CD8-positive, alpha-beta memory T cell (primary cell): ENCODE measurements at places on chromosomes 1 and 21.

DNA sequence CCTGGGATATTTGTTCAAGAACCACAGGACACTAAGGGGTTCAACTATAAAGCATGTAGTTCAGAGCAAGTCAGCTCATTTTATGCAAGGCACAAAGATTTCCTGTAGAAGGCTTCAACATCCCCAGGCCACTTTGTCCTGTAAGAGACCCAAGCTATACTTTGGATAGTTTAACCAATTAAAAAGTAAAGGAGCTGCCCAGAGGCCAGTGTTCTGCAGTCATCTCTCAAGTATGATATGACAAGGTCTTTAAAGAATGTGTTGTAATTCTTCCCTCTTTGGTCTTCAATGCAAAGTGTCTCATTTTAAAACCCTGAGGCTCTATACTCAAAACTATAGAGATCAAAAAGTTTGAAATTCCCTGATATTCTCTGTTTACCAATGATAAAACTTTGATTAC, 34.1 kb downstream of the KRTAP20-3 start:
- no peak overlapping the region for H3K4me3 ChIP-seq
- H3K36me3 ChIP-seq: no peaks in the 10 kb centered on the region
- H3K4me1 ChIP-seq: no peaks in the 10 kb centered on the region
- H3K27me3 ChIP-seq: no peaks in the 10 kb centered on the region
- DNase-seq: no peak

DNA sequence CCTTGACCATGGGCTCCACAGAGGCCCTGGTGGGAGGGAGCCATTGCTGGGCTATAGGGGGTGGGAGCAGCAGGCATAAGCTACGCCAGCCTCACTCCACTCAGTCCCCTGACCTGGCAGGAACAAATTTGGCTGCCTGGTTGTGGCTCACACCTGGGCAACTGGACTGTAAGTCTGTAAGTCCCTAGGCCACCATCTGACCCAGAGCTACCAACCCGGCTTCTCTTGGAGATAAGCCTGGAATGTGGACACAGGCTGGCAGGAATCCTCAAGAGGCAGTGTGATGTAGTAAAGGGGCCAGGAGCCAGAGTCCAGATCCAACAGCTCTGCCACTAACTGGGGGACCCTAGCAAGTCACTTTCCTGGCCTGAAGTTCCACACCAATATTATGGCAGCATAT, 11.4 kb downstream of the NCF2 start:
- no peak for DNase-seq
- H3K4me3 ChIP-seq: no peak overlapping the region
- no peaks in the 10 kb centered on the region for H3K27me3 ChIP-seq
- peaks cover 8% of the 10 kb centered on the region for H3K4me1 ChIP-seq
- no peak overlapping the region for H3K27ac ChIP-seq

DNA sequence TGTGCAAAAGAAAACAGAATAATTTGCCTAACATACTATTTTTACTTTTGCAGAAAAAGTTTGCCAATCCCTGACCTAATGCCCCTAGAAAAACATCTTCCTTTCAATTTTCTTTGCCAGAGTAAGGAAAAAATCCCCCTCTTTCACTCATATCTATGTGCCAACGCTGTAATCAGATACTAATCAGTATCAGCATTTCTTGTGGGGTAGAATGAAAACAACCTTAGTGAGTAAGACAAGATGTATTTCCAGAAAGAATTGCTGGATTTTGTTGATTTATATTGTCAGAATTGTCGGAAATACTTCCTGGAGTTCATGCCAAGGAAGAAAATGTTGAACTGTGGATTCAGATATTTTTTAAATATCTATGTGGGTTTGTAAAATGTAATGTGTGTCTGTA, 1893.8 kb downstream of the NCAM2 start:
- H3K4me1 ChIP-seq: no peaks in the 10 kb centered on the region
- DNase-seq: no peak
- H3K36me3 ChIP-seq: no peaks in the 10 kb centered on the region
- no peaks in the 10 kb centered on the region for H3K27me3 ChIP-seq
- H3K4me3 ChIP-seq: no peak overlapping the region
- no peak overlapping the region for H3K27ac ChIP-seq

- no peak overlapping the region for H3K4me3 ChIP-seq
- no peaks in the 10 kb centered on the region for H3K4me1 ChIP-seq
- no peak for DNase-seq
- H3K36me3 ChIP-seq: no peaks in the 10 kb centered on the region
- H3K27me3 ChIP-seq: no peaks in the 10 kb centered on the region
Observed at GRCh38 chr1:72007312-72007711, 275.0 kb downstream of the NEGR1 start.

DNA sequence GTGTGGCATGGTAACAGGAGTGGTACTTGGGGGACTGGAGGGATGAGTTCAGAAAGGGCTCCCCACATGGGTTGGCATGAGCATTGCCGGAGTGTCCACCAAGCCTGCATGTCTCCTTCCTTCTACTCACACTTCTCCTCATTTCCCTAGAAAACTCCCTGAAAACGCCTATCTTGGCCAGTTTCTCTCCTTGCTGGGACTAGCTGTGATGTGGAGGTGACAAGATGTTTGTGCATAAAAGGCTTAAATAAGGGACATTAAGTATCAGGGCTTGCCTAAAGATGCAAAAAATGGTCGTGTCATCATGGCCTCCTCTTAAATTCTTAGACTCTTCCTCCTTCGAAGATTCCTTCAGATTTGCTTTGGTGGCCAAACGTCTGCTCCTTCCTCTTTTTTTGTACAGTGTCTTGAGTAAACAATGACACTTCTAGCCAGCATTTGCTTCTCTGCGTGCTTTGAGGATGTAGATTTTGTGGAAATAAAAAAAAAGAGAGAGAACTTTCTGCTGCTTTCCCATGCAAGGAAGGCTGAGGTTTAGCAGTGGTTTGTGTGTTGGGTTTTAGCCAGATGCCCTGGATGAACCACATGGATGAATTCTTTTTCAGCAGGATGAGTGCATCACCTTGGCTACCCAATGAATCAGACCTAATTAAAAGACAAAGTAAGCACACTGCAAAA, 239.1 kb upstream of the IRF2BP2 start:
- H3K4me1 ChIP-seq: peaks cover 23% of the 10 kb centered on the region
- DNase-seq: no peak
- no peak overlapping the region for H3K4me3 ChIP-seq
- H3K36me3 ChIP-seq: no peaks in the 10 kb centered on the region

DNA sequence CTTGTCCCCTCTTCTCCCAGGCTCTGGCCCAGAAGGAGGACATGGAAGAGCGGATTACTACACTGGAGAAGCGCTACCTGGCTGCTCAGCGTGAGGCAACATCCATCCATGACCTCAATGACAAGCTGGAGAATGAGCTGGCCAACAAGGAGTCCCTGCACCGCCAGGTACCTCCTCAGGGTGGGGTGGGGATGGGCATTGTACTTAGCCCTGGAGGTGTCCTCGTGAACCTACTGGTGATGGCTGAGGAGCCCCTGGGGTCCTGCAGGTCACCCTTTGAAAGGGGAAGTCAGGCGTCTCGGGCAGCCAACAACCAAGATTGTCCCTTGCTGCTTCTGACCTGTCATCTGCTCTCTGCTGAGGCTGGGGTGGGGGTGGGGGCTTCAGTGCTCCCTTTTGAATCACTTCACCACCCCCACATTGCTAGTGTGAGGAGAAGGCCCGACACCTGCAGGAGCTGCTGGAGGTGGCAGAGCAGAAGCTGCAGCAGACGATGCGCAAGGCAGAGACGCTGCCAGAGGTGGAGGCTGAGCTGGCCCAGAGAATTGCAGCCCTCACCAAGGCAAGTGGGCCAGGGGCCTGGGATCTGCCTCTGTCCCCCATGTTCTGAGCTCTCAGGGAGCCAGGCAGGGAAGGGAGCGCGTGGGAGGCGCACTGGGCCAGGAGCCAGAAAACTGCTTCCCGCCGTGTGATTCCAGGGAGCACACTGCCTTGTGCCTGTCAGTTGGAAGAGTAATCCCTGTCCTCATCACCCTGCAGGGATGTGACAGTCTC, 19.7 kb downstream of the PPFIA4 start:
- no peaks in the 10 kb centered on the region for H3K36me3 ChIP-seq
- H3K27me3 ChIP-seq: no peaks in the 10 kb centered on the region
- H3K4me3 ChIP-seq: no peak overlapping the region
- no peaks in the 10 kb centered on the region for H3K4me1 ChIP-seq
- DNase-seq: no peak
- no peak overlapping the region for H3K27ac ChIP-seq

- H3K4me1 ChIP-seq: no peaks in the 10 kb centered on the region
- no peaks in the 10 kb centered on the region for H3K36me3 ChIP-seq
- H3K4me3 ChIP-seq: no peak overlapping the region
- DNase-seq: no peak
Observed at GRCh38 chr1:188762166-188762743, 1715.4 kb downstream of the BRINP3 start.

DNA sequence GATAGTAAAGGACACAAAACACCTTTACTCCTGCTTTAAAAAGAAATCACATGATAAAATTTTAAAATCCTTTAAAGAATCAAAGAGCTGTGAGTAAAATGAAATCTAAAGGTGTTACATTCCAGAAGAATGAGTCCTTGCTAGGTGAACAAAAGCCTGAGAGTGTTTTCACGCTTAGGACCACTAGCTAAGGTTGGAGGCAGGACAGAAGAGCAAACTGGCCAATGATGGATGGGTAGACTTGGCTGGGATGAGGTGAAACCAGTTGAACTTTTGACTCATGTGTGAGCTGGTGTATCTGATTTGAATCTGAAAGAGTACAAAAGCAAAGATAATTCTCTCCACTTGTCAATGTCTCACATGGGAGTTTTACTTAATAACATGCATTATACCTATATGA, 35.1 kb downstream of the CATSPERE start:
- H3K4me3 ChIP-seq: no peak overlapping the region
- no peaks in the 10 kb centered on the region for H3K36me3 ChIP-seq
- no peak for DNase-seq
- H3K27ac ChIP-seq: no peak overlapping the region
- no peaks in the 10 kb centered on the region for H3K27me3 ChIP-seq
- H3K4me1 ChIP-seq: no peaks in the 10 kb centered on the region

DNA sequence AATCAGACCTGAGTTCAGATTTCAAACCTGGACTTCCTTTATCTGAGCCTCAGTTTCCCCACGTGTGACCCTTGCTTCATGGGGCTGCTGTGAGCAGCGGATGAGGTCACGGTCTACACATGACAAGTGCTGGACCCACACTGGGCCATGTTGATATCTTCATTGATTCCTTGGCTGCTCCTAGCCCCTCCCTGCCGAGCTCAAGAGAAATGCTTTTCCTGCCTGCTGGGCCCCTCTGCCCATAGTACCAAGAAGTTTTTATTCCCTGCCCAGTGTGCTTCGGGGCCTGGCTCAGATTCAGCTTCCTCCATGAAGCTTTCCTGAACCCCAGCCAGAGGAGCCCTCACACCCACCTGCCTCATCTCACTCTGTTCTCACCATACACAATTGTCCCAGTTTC, 181.6 kb downstream of the PTPRU start:
- H3K36me3 ChIP-seq: no peaks in the 10 kb centered on the region
- H3K27ac ChIP-seq: no peak overlapping the region
- no peak for DNase-seq
- no peak overlapping the region for H3K4me3 ChIP-seq
- no peaks in the 10 kb centered on the region for H3K4me1 ChIP-seq

DNA sequence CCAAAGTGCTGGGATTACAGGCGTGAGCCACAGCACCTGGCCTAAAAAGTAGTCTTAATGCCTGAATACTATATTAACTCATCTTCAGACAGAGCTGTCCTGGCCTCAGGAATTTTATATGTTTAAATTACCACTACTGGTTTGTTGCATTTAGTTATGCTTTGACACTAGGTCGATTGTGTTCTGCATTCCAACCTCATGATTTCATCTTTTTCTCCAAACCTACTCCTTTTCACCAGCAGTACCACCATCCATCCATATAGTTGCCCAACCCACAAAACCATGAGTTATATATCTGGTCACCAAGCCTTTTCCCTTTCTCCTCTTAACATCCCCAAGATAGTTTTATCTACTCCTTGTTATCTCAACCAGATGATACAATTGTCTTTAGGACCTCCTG, 22.6 kb downstream of the FMO5 start:
- H3K4me3 ChIP-seq: no peak overlapping the region
- no peaks in the 10 kb centered on the region for H3K27me3 ChIP-seq
- no peak for DNase-seq
- no peaks in the 10 kb centered on the region for H3K36me3 ChIP-seq
- no peaks in the 10 kb centered on the region for H3K4me1 ChIP-seq

GRCh38 chr1:236342403-236343245, 51.5 kb upstream of the EDARADD start:
- H3K27me3 ChIP-seq: no peaks in the 10 kb centered on the region
- no peaks in the 10 kb centered on the region for H3K4me1 ChIP-seq
- no peak for DNase-seq
- H3K36me3 ChIP-seq: no peaks in the 10 kb centered on the region

DNA sequence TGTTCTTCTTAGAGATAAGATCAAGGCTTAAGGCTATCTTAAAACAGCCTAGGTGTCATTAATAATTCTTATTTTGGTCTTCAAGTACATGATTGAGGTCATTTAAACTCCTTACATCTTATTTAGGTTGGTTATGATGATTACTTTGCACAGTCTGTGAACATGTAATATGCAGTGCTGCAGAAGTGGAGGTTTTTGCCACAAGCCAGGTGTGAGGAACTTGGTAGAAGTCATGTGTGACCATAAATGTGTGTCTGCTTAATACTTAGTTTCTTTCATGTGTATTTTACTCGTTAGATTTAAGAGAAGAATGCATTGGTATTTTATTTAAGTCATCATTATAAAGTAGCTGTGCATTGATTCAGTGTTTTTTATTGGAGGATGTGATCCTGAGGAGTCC, 10.1 kb downstream of the ATG4C start:
- no peak for DNase-seq
- H3K27ac ChIP-seq: no peak overlapping the region
- H3K4me3 ChIP-seq: no peak overlapping the region
- H3K36me3 ChIP-seq: no peaks in the 10 kb centered on the region

DNA sequence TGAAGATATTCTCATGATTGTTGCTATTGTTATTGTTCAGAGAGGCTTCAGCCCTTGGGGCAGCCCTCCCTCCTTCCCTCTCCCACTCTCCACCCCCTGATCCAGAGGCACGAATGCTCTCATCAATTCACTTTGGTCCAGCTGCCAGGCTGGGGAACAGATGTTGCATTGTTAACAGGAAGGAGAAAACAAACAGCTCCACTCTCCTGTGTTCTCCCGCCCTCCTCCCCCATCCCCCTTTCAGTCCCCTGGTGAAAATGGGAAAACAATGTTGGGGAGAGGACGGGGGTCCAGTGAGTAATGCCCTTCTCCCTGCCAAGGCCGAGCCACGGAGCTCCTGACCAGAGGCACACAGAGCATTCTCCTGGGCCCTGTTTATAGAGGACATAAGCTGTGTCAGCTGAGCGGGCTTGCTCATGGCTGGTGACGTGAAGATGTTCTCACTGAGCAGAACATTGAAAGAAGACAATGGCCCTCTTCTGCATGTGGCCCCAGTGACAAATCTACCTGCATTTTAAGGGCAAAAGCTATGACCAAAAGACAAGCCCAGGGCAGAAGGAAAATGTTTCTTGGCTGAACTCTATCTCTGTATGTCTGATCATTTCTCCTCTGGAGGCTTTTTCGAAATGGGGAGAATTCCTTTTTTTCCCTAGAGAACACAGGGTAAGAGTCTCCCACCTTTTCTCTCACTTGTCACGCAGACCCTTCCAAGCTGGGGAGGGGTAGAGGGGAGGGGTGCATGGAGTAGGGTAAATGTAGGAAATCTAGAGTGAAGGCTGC, 111.7 kb downstream of the GLUL start:
- H3K27me3 ChIP-seq: no peaks in the 10 kb centered on the region
- H3K4me1 ChIP-seq: no peaks in the 10 kb centered on the region
- H3K36me3 ChIP-seq: no peaks in the 10 kb centered on the region
- no peak for DNase-seq
- no peak overlapping the region for H3K27ac ChIP-seq

GRCh38 chr1:9615316-9616063, 26.8 kb downstream of the TMEM201 start:
- peak; percentile 52 for DNase-seq
- H3K27ac ChIP-seq: no peak overlapping the region
- H3K4me1 ChIP-seq: no peaks in the 10 kb centered on the region
- no peaks in the 10 kb centered on the region for H3K27me3 ChIP-seq
- H3K4me3 ChIP-seq: no peak overlapping the region
